ENCODE measurements at places on chromosomes 11 and 22.

DNA sequence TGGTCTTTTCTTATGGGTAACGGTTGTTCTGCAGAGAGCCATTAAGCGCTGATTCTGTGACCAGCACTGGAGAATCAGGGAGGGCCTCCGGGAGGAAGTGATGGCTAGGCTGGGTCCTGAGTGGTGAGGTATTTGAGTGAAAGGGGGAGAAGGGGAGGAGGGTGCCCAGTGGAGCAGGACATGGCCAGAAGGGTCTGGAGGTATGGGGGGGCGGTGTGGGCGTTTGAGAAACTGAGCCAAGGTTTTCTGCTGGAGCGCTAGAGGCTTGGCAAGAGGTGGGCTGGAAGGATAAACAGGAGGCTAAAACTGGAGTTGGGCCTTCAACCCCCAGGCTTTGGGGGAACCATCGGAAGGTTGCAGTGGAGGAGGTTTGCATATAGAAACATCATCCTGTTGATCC is 72.5 kb downstream of the FBLN1 start:
- no peak for DNase-seq

- no peak for DNase-seq
Observed at GRCh38 chr22:23008896-23009295, 61.4 kb upstream of the GNAZ start.

DNA sequence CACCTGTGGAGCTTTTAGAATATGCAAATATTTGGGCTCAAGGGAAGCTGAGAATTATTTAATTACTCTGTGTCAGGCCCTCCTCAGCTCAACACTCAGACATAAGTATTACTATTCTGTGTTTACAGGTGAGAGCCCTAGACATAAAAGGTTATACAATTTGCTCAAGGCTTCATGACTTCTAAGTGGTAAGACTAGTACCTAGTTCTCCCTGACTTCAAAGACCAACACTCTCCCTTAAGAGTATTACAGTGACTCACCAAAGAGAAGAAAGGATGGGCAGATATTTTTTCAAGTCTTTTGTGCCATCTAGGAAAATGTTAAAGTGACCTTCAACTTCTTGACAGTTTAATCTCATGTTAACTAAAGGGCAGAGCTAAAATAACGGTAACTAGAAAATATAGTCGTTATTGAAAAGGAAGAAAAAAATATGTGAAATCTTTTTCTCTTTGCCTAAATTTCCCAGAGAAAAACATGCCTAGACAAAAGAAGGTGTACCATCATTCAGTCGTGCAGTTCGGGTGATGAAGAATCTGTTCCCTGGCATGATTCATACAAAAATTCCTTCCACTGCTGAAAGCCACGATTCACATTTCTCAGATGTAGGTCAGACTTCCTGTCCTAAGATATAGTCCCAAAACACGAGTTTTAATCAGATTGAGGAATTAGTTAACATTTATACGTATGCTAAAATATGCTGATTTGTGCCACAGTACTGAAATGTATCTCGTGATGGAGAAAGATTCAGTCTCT is 849.1 kb upstream of the API5 start:
- DNase-seq = no peak

- no peak for DNase-seq
Observed at GRCh38 chr11:112249871-112250610, 10.6 kb downstream of the PLET1 start.

- DNase-seq = no peak
Observed at GRCh38 chr11:68146704-68147474, 25.7 kb upstream of the CHKA start.

Data from activated T-helper 1 cell treated with anti-CD3 and anti-CD28 coated beads, Interleukin-2, amount 50 U/mL, for 16 hours (primary cell).